NCI-H2171 (cell line): ENCODE measurements at places on chromosomes 4 and X.
A peak's percentile ranks its signal among the peaks of the same experiment; 100 is the strongest.

DNA sequence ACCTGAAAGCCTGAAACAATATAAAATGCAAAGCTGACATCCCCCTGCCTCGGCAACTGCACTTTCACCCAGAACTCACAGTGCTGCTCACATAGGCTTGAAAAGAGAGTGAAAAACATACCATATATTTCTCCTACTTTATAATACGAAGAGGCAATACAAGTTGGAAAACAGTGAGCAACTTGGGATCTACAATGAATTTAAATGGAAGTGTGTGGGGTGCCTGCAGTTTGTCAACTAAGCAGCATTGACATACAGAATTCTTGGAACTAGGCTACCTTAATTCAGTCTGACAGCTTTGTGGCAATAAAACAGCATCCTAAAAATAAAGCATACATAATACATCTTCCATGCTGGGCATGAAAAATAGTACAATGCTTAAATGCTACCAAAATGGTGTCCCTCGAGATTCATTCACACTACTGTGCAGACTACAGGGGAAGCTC lies 8.0 kb downstream of the GASK1B start:
- DNase-seq, result no peak

- DNase-seq, result no peak
Observed at GRCh38 chr4:47203593-47203992, 172.2 kb downstream of the GABRB1 start.

- no peak for DNase-seq
Observed at GRCh38 chr4:183658362-183659028, 490 bp downstream of the RWDD4 start.

GRCh38 chrX:39726771-39727170 lies 371.0 kb downstream of the BCOR start:
- DNase-seq, result no peak

- no peak for DNase-seq
Observed at GRCh38 chrX:88202149-88202548, 544.9 kb upstream of the CPXCR1 start.

DNA sequence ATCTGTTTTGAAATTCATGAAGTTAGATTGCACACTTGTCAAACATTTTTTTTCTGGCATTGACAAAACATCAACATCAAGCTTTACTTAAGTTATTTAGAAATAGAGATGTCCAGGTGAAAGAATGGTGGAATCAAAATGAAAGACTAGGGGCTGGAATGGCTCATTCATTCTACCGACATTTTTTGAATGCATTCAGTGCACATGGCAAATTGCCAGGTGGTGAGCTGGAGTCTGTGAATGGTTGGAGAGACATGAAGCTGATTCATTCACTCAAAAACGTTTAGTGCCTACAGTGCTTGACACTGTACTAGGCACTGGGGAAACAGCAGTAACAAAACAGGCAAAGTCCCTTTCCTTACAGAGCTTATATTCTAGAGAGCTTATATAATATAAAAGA lies 292.4 kb downstream of the PPP1R2C start:
- no peak for DNase-seq

DNA sequence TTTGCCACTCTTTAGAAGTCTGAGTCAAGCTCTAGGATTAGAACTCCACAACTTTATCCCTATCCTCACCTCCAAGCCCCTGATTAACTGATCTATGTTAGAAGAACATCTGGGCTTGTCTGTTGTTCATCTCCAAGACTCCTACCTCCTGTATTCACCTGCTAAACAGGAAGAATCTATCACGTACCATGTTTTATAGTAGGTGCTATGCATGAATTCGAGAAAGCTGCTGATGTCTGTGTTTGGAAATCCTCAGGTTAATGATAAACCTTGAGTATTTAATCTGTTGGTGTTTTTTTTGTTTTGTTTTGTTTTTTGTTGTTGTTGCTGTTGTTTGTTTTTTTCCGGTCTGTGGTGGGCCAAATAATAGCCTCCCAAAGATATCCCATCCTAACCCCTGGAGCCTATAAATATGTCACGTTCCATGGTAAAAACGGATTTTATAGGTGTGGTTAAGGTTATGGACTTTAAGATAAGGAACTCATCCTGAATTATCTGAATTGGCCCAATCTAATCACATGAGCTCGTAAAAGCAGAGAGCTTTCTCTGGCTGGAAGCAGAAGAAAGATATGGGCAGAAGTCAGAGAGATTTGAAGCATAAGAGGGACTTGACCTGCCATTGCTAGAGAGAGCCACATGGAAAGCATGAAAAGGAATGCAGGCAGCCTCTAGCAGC lies 101.2 kb upstream of the DUSP21 start:
- DNase-seq, result no peak

DNA sequence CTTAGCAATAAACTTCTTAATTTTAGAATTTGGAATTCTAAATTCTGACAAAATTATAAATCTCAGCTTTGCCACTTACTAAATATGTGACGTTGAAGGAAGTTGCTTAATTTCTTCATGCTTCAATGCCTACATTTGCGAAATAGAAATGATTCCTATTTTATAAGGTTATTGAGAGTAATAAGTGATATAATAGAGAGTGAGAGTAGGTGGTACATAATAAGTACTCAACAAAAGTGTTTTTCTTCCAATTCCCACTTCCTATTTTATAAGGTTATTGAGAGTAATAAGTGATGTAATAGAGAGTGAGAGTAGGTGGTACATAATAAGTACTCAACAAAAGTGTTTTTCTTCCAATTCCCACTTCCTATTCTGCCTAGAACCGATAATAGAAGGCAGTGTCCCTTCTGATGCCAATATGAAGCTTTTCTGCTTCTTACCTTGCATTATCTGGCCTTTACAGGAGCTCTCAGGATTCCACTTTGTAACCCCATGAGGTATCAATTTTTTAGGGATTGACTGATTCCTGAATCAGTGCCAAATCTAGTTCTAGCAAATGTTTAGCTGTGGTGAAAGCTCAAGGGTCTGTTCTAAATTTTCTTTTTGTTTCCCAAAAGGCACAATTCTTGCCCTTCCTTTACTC lies 31.4 kb downstream of the VSIG4 start:
- DNase-seq, result no peak

- no peak for DNase-seq
Observed at GRCh38 chrX:17623750-17624149, 113.5 kb upstream of the SCML1 start.

DNA sequence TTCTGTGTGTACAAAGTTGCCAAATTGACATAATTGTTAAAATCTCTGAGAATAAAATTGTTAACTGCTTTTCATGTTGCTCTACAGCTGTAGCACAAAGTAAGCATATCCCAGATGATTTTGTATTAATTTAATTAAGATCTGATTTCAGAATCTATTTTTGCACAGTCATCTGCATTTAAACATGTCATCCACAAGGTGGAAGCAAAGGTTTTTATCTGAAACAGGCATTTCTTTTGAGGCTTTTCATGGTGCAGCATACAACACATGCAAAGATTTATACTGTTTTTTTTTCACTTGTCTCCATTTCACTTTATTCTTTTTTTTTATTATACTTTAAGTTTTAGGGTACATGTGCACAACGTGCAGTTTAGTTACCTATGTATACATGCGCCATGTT lies 51.2 kb downstream of the GC start:
- peak; percentile 8 for DNase-seq

DNA sequence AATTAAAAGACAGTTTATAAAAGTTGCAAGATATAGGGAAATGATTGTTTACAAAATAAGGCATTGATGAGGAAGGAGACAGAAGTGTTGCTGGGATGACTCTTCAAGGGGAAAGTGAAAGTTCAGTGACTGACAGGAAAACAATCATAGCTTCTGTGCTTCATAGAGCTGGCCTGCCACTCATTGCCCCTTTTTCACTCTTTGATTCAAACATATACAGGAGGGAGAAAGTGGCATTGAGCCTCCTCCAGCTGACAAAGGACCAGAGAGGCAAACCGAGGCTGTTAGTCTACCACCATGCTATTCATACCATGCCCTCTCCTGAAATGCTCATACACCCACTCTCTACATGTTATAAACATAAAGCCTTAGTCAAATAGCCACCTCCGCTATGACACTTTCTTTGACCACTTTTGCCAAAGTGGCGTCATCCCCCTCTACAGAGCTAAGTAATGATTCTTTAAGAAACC lies 79.2 kb upstream of the ATOH1 start:
- DNase-seq, result no peak

DNA sequence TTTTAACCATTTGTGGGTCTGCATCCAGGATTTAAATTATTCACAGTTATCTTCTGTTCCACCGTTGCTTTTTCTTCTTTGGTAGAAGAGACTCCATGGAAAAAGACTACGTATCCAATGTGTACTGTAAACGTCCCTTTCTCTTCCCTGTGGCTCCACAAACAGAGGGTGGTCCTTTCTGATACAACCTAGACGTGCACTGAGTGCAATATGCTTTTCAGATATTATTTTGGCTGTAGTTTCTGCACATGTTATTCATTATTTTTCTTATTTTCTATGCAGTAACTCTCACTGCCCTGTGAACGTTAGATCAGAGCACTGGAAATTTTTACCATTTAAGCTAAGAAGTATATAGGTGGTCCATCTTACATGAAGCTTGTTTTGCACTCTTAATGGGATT lies 72.7 kb downstream of the SHISA3 start:
- DNase-seq, result no peak
